ENCODE measurements at places on chromosomes 13 and 19.

GRCh38 chr19:39935364-39935661 is 879 bp upstream of the FCGBP start:
- no peak for DNase-seq

- DNase-seq, result no peak
These were observed 202.6 kb downstream of the TSHZ3 start for GRCh38 chr19:31146546-31147183.

DNA sequence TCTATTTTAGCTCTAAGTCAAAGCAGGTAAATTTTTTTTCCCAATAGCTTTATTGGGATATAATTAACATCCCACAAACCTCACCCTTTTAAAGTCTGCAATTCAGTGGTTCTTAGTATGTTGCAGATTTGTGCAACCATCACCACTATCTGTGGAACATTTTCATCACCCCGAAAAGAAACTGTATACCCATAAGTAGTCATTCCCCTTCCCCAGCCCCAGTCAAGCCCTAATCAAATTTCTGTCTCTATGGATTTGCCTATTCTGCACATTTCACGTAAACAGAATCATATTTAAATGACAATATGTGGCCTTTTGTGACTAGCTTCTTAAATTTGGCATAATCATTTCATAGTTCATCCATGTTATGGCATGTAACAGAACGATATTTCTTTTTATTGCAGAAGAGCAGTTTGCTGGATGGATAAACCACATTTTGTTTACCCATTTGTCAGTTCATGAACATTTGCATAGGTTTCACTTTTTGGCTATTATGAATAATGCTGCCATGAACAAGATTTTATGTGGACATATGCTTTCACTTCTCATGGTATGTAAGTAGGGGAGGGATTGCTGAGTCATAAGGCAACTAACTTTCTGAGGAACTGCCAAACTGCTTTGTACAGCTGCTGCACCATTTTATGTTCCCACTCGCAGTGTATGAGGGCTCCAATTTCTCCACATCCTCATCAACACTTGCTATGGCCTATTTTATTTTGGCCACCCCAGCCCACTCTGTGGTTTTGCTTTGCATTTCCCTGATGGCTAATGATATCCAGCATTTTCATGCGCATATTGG is 10.9 kb downstream of the SLC46A3 start:
- no peak for DNase-seq

DNA sequence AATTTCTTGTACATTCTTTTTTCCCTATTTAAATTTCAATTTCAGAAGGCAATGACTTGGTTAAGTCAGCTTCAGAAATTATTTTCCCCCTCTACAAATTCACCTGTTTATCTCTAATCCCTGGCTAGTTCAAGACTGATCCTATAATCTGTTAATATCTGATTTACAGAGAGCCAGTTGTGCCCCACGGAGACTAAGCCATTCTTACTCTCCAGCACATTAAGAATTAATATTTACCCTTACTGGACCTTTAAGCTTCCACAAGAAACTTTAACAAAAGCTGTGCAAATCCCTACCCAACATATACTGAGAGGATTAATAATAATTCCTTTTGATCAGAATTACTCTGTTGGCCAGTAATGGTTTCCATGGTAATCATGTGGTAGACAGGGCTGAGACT is 786.2 kb downstream of the PCDH9 start:
- no peak for DNase-seq

GRCh38 chr19:3452171-3452941 is 28.0 kb downstream of the SMIM24 start:
- DNase-seq, result no peak

GRCh38 chr13:90835826-90836225 is 511.7 kb upstream of the MIR17HG start:
- DNase-seq, result no peak

- DNase-seq, result no peak
These were observed 27.7 kb upstream of the POU4F1 start for GRCh38 chr13:78631077-78631476.

DNA sequence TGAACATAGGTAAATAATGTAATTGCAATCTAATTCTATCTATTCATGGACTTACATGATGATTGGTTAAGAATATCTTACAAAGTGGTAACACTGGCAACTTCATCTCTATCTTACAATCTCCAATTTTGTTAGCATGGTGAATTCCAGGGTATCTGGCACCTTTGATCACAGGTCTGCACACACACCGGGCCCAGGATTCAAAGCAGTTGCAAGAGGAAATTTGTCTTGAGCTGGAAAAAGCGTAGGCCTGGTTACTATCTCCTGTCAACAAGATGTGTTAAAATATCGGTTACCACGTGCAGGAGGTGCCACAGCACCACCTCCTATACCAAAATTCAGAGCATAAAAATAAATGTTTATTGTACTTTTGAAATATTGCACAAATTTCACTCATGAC is 2428.4 kb downstream of the PCDH9 start:
- DNase-seq, result no peak

DNA sequence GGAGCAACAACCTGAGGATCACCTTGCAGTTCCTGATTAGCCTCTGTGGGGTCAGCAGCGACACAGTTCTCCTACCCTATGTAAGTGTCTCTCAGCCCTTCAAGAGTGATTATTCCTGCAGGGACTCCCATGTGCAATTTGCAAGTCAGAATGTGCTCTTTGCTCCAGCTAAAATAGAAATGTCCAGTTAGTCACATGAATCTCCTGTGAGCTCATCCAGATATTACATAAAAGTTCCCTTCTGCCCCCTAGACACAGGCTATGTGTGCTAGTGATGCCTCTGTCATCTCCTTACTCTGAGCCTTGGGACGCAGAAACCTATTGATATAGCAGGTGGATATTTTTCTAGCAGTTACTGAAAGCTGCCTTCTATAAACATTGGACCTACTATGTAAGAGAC is 105.5 kb downstream of the ZAR1L start:
- DNase-seq, result no peak

Measured in CD4-positive, alpha-beta T cell treated with Interleukin-15 for 1 hour (primary cell).